ENCODE measurements at places on chromosomes 11 and 22.

DNA sequence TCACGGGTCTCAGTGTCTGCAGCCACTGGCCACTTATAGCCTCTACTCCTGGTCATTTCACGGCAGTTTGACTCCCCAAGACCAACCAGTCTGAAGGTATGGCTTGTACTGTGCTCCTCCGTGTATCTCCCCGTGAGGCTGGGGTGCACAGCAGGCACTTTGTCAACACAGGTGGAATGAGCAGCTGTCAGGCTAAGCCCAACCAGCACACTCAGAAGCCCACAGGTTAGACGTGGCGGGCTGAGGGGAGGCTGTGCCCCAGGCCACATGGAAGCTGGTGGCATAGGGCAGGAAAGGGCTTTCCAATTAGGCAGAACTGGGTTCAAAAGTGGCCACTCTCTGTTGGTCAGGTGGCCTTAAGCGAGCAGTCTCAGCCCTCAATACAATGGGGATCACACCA is 7.0 kb downstream of the TP53I11 start:
- peak; percentile 21 for DNase-seq

DNA sequence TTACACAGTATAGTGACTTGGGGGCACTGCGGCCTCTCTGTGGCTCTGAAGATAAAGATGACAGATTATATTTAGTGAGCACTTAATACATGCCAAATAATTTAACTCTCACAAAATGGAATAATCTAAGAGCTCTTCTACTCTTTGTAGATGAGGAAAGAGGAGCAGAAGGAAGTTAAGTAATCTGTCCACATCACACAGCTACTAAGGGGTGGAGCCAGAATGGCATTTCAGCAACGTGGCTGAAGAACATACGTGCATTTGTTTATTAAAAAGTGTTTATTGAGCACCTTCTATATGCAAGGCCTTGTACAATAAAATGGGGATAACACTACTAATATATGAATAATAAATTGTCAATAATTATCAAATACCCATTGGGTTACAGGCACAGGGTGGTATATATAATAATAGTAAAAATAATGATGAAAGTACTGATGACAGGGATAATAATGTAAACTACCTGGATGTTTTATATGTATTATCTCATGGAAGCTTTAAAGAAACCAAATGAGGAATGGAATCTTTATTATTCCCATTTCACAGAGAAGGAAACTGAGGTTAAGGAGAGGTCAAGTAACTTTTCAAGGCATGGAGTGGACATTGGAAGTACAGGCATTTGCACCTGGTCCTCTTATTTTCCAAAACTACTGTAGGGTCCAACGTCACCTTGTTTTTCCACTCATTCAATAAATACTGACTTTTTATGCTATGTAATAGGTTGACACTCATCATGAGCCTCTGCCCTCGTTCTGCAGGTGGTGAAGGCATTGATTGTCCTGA is 38.0 kb upstream of the IL17RA start:
- DNase-seq = no peak

DNA sequence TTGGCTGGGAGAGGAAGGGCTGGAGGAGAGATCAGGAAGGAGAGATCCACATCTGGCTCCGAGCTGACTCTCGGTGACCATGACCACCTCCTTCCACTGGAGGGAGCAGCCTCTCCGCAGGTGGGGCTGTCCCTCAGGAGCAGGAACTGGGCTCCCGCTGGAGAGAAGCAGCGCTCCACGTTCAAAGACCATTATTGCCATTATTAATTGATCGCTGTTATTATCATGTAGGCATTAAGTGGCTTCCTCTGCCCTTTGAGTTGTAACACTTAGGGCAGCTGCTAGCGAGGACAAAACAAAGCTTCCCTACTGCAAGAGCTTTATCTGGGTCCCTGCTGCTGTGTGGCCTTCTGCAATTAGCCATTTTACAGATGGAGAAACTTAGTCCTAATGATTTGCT is 251.9 kb downstream of the ST3GAL4 start:
- no peak for DNase-seq

- no peak for DNase-seq
Observed at GRCh38 chr11:107180236-107180635, 162.0 kb upstream of the GUCY1A2 start.

DNA sequence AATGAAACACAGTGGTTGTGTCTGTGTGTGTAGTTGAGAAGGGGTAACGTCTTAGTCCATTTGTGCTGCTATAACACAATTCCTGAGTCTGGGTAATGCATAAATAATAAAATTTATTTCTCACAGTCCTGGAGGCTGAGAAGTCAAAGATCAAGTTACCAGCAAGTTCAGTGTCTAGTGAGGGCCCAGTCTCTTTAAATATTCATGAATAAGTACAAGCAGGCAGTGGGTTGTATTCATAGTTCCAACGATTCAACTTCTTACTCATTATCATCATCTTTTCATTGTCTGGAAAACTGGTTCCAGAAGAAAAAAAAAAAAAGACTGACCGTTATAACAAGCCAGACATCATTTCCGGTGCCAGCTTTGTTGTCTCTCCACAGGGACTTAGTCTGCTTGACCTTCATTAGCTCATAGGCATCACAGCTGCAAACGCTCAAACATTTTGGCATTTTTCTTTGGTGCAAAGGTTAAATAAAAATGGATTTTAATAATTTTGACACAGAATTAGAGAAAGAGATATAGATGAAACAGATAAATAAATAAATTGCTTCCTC is 1297.5 kb downstream of the LRRC4C start:
- no peak for DNase-seq

DNA sequence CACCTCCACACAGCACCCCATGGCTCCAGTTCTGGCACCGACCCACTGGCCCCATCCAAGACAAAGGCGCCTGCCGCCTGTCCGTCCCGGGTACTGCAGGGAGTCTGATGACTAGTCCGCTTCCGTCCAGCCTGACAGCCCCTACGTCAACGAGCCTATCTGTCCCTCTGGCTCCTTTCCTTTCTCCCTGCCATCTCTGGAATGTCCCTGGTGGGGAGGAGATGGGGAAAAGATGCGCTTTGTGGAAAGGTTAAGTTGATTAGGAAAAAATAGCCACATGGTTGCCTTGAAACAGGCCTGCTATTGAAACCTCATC is 10.4 kb downstream of the PDGFB start:
- DNase-seq = no peak

- DNase-seq = no peak
Observed at GRCh38 chr11:118897721-118898310, 14.1 kb downstream of the CXCR5 start.

DNA sequence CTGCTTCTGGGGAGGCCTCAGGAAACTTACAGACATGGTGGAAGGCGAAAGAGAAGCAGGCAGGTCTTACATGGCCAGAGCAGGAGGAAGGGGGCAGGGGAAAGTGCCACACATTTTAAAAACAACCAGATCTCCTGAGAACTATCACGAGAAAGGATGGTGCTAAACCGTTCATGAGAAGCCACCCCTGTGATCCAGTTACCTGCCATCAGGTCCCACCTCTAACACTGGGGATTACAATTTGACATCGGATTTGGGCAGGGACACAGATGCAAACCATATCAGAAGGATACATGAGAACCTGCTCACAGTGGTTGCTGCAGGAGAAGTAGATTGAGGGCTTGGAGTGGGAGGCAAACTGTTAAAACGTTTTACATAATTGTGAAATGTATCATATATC is 152.2 kb downstream of the ADAMTS15 start:
- DNase-seq = no peak

DNA sequence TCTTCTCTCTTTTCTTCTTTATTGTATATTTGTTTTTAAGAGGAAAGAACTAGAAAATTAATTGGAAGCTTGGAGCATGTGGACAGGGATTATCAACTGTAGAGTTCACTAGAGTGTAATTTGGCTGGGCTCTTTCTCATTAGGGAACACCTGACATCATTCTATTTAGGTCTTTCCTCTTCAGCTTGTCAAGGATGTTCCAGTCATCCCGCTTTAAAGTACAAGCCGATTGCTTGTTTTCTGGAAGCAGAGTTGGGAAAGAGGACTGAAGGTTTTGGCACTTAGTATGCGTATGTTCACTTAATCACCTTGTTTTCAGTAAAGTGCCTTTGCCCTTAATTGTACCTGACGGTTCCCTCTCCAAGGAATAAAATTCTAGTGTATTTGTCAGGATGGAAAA is 111.6 kb downstream of the WNT11 start:
- no peak for DNase-seq

GRCh38 chr22:45893516-45893915 is 83.4 kb downstream of the WNT7B start:
- no peak for DNase-seq

DNA sequence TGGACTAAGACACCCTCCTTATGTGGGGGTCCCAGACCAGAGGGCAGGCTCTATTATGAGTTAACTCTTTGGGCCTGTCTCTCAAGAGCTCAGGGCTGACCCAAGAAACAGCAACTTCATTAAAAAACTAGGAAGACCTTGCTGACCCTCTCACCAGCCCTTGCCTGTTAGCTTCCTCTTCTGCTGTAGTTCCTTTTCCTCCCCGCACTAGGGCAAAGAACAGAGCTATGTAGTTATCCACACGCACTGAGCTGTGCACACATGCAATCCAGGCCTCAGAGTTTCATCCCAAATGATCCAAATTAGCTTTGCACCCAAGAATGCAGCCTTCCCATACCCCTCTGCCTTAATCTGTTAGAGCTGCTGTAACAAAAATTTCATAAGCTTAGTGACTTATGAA is 539.6 kb upstream of the CADM1 start:
- DNase-seq = no peak

- no peak for DNase-seq
Observed at GRCh38 chr11:122100037-122100755, 15.8 kb downstream of the BLID start.

DNA sequence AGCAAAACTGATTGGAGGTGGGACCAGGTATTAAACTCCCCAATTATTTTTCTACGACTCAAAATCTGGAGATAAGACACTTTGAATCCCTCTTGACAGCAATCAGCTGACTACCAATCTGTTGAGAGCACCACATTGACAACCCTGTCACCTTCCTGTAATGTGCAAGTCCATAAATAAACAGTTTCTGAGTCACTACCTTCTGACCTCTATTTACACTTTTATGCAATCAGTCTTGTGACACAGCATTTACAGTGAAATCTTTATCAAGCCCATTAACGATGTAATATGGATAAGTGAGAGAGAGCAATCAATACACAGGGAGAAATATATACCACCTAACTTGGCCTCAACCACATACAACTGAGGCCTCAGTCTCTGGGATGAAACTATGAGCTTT is 283.7 kb upstream of the ANO5 start:
- DNase-seq = no peak

DNA sequence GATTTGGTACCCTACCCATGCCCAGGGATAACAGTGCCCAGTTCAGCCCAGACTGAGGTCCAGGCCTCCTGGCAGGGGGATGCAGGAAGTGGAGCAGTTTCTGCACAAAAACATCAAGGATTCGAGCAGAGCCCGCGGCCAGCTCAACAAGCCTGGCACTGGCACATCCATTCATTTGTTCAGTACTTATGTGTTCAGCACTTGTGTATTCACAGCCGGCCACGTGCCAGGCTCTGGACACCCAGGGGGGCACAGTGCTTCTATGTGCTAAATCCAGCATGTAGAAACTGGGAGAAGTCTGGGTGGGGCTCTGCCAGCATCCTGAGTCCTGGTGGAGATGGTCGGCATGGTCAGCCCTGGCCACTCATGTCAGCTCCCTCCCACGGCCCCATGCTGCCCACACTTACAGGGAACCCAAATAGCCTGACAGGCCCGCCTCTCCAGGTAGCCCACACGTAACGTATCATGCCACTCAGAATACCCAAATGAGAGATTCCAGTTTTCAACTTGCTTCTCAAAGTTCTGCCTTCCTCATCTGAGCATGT is 28.5 kb downstream of the LINC01488 start:
- no peak for DNase-seq

- DNase-seq = no peak
Observed at GRCh38 chr22:50117168-50117762, 27.5 kb downstream of the MOV10L1 start.

- no peak for DNase-seq
Observed at GRCh38 chr11:55106391-55106790, 155.6 kb upstream of the TRIM48 start.

GRCh38 chr11:29256580-29256979 is 760.2 kb downstream of the KCNA4 start:
- no peak for DNase-seq

- no peak for DNase-seq
Observed at GRCh38 chr22:29263791-29264276, 3.9 kb downstream of the RHBDD3 start.

GRCh38 chr11:72037554-72038311 is 39.0 kb downstream of the IL18BP start:
- DNase-seq = no peak

DNA sequence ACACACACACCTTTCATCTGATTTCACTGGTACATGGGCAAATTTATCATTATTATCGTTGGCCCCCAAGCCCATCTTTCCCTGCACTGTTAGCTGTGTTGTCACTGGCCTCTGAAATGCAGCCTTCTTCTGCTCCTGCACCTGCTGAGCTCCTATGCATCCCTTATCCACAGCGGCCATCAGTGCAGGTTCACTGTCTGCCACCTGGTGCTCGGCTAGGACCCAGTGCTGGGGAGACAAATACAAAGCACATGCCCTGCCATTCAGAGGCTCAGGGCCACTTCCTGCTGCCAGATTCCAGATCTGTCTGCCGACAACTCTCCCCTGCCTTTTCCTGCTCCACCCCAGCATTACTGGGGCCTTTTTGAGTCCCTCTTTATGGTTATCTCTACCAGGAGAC is 1205.4 kb downstream of the TBC1D22A start:
- DNase-seq = no peak

DNA sequence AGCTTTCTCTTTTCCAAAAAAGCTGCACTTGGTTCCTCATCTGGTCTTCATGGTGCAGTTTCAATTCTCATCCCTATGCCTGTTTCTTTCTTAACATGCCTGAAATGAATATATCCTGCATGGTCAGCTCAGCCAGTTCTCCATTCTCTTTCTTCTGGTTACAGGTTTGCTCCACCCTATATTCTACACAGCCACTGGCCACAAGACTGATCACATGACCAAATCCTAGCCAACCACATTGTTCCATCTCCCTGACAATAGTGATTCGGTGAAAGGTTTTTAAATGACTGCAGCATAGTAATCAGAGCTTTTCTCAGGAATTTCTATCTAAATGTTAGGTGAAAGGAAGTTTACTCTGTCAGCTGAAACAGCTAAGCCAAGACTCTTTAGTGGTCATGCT is 891.4 kb downstream of the METTL15 start:
- no peak for DNase-seq

DNA sequence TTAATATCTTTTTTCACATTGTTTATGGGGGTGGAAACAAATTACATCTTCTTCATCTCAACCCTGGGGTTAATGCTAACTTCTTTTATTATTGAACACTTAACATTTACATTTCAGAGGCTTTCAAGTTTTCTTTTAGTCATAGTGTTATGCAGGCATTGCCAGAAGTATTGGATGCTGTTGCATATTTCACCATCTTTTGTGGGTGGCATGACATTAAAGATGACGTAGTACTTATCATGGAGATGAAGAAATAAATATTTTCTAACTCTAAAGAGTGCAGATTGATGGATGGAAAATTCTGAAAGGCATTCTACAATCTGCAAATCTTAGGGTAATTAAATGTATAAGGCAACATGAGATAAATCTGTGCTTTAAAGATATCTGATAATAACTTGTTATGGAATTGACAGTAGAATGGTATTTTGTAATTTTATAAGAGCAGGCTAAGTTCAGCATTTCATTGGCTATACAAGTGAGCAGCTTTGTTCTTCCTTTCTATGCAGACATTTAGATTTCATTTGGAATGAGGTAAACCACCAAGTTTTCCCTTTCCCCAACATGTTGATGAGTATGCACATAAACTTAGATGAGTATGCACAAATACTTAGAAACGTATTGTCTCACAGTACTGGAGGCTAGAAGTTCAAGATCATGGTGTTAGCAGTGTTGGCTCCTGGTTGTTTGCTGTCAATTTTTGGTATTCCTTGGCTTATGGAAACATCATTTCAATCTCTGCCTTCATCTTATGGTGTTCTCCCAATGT is 924.4 kb downstream of the METTL15 start:
- no peak for DNase-seq

Data from NCI-H2081 treated with DMSO at 0.1 percent for 48 hours (cell line).